ENCODE measurements at places on chromosomes 1 and 21.

DNA sequence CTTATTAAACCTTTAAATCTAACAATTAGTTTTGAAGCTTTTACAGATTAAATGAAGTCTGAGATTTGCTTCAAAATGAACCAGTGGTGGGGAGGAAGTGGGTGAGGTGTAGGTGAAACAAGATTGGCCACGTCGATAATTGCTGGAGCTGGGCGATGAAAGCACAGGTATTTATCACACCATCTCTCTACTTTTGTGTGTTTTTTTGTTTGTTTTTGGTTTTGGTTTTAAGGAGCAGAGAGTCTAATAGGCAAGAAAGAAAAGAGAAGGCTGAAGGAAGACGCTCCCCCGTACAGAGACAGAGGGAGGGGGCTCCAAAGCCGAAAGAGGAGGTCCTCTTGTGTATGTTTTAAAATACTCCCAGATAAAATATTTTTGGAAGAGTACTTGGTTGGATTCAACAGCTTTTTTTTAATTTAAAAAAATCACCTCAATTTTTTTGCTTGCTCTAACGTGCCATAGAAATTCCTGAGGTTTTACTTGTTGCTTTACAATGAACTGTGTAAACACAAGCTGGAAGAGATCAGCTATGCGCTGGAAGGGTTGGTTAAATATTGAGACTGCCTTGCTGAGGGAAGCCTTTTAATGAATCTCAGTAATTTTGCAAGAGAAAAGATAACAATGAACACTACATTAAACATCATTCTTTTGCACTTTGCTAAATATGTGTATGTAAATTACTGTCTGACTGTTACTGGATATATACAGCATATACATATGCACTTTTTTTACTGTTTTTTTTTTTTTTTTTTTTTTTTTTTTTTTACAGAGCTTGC lies 6.7 kb upstream of the LGALS8 start:
- no peak for DNase-seq

- DNase-seq: no peak
Observed at GRCh38 chr1:164618202-164618564, 59.2 kb downstream of the PBX1 start.

- no peak for DNase-seq
Observed at GRCh38 chr1:115426956-115427355, 88.9 kb upstream of the NGF start.

DNA sequence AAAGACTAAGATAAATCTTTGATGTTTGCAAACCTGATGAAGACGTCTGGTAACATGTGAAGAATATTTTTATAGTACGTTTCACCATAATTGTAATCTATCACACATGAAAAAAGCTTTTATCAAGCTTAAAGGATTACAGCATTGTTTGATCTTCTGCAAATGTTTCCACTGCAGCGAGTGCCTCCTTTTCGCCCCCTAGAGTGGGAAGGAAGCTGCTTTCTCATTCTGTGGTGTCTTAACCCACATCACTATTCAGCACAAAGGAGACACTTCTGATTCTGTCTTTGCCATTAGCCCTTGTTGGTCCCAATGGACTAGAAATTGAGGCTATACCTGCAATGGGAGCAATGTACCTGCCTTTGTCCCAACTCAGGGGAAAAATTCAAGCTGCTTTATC lies 46.0 kb upstream of the IL12RB2 start:
- DNase-seq: no peak

DNA sequence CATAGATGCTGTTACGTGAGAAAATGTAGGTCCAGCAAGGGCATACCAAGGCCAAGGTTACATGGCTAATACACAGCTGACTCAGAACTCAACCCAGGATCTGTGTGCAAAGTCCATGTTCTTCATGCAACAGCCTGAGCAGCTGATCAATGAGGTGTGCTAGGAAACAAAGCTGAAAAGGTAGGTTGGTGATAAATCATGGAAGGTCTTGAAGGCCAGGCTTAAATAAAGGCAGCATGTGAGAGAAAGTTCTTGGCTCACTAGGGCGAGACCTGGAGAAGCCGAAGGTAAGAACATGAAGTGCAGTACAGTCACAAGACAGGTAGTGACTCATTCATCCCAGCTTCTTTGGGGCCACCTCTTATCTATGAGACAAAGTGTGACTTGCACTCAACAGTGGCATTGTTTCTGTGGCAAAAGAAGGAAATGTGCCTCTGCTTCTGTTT lies 33.4 kb downstream of the TLR5 start:
- no peak for DNase-seq

DNA sequence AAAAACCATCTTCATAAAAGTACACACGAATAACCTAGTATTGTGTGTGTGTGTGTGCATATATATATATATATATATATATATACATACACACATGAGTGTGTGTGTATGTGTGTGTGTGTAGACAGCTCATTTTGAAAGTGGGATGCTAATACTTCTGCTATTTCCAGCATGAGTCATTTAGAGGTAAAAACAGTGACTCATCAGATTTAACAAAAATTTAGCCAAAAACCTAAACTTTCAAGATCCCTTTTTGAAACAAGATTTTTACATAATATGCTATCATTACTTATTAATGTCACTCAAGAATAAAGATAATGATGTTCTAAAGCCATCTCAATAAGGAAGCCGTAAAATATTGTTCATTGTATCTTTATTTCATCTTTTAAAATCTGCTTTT lies 35.6 kb upstream of the ADGRL4 start:
- no peak for DNase-seq

- DNase-seq: no peak
Observed at GRCh38 chr1:44835738-44836675, 7.0 kb downstream of the PTCH2 start.

GRCh38 chr1:94727846-94728715 lies 92.1 kb upstream of the SLC44A3 start:
- DNase-seq: no peak

DNA sequence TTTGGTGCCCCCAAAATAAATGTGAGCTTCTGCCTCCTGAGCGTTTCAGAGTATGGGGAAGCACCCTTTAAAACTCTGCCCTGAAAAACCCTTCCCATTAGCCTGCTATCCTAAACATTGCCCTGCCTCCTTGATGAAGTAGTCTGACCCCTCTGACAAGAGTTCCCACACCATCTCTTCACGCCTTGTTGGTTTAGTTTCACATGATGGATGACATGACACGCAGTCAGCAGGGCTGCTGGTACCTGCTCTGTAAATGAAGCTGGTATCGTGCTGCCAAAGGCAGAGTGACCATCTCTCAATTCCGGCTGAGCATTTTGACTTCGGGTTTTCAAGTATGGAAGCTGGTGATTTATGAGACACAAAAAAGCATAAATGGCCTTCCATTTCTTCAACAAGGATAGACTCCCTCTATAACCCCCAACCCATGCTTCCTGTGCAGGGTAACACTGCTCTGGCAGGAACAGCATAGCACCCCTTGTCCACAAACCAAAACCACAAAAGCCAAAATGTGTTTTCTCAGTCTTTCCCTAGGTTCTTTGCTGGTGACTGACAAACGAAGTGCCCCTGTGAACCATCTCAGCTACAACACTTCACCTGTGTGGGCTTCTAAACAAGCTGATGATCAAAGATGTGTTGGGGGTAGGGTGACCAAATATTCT lies 444.6 kb downstream of the NUF2 start:
- DNase-seq: no peak

- no peak for DNase-seq
Observed at GRCh38 chr1:61647142-61647541, 77.8 kb downstream of the TM2D1 start.

DNA sequence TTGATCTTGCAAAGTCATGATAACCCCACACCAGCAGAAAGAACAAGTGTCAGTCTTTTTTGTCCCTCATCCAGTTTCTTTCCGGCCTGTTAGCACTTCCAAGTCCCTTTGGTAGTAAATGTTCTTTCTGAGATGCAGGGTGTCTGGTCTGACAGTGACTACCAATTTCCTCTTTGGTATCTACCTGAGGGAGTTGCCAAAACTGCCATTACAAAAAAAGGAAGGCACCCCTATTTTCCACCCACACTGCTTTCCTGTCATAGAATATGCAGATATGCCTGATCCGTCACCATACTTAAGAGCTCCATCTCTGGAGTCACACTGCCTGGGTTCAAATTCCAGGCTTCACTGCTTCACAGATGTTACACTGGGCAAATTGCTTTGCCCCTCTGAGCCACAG lies 72.4 kb downstream of the ZNF281 start:
- no peak for DNase-seq
